Activated naive CD4-positive, alpha-beta T cell (primary cell): ENCODE measurements at places on chromosomes 5 and 9.

DNA sequence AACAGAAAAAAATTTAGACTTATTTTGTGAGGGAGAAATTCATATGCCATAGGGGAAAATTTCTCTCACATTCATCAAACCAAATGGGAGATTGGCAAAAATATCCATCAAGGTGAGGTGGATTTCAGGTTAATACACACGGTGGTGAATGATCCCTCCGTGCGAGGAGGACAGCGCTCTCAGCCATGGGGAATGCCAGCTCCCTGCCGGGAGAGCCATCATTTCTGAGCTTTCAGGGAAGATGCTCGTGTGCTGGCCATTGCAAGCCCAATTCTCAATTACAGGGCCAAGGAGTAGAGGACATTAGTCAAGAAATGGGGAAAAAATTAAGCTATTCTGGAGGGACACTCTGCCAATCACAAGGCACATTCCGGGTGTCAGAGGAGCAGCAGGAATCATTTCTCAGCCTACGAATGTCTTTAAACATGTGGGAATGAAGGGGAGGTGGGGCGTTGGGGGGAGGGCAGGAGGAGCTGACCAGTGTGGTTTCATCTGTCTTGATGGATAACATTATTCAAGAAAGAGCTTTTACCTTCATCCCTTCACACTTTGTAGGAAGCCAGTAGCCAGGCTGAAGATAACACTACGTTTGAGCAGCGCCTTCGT, 165.5 kb downstream of the DAB2IP start:
- no peak for DNase-seq

GRCh38 chr9:87270221-87270847, 227.3 kb upstream of the DAPK1 start:
- DNase-seq: no peak

DNA sequence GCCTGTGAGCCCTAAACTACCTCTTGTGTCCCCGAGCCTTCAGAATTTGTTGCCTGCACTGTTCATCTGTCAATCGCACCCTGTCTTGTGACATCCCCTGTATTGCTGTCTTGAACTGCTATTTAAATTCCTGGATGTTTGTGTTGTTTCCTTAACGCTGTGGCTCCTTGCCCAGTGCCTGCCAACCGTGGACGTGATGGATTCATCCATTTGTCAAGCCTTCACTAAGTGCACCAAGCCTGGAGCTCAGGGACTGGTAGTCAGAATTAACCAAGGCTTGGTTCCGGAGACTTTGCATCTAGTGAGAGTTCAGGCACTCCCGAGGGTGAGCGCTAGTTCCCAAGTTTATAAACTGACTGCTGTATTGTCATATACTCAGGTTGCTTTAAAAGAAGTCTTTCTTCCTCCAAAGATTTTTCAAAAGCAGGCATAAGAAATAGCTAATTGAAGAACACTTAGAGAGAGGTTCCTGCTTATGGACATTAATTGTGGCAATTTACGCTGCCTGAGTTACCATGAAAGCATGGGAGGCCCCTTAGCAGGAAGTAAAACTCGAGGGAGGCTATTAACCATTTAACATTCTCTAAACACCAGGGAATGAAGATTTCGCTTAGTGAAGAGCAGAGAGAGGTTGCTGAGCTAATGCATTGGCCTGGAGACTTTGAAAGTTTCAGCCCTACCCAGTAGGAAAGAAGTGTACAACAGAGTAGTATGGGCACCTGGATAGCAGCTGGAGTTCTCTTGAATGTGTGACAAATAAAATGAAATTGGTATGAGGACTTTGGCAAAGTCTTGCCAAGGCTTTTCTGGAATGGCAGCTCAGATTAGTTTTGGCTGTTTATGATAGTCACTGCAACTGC, 29.0 kb downstream of the RGS3 start:
- DNase-seq: no peak

DNA sequence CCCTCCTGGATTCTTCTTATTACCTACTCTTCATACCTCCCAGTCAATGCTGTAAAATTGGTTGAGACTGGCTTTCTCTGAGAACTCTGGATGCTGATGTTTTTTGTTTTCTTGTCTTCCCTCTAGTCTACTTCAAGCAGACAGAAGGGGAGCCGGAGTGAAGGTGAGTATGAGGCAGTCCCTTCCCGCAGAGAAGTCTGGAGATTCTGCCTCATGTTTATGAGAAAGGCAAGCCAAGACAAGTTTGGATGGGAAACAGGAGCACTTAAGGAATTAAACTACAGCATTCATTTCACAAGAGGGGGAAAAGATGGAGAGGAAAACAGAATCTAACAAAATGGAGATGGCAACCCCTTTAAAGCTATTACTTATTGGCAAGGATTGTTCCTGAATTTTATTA, 246.1 kb downstream of the TRIM32 start:
- no peak for DNase-seq

DNA sequence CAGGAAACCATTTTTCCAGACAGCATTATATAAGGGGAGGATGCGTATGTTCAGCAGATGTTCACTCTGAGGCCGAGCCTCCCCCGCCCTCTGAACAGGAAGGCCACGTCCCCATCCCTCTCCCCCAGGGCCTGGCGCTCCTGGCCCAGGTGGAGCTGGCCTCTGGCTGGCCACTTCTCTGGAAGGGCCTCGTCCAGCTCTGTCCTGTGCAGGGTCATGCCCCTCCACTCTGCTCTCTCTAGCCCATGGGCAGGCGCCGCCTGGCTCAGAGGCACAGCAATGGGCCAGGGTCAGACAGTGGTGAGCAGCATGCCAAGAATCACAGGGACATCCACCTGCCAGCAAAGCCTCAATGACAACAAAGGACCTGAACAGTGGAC, 34.2 kb downstream of the ADAMTS2 start:
- DNase-seq: no peak

DNA sequence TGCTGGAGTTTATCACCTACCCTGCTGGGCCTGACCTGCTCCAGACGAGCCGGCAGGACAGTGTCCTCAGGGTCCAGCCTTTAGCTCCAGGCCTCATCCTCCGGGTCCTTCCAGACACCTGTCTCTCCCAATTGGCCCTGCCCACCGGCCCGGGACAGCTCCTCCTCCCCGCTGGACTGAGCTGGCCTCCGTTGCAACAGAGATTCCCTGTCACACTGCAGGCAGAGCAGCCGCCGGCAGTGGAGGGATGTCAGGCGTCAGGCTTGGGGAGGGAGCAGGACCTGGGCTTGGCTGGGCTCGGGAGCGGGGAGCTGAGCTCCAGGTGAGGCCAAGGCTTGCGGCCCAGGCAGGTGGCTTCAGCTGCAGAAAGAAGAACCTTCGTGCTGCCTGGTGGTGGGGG, 1.7 kb downstream of the KCNT1 start:
- no peak for DNase-seq

DNA sequence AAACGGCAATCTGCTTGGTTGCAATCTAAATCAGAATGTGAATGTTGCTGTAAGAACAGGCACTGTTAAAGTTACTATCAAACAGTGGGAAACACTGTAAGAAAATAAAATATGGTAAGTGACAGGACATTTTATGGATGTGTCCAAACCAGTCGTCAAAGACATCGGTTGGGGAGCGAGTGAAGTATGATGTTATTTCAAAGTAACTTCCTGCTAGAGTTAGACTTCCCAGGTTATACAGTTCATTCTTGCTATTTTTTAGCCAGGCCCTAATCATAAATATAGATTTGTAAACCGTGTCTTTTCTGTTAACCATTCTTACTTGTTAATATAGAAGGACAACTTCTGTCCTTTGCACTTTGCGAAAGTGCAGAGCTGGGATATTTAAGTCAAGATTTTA, 30.2 kb downstream of the LIX1 start:
- no peak for DNase-seq

- DNase-seq: no peak
These were observed 436.0 kb downstream of the ZNF608 start for GRCh38 chr5:124310453-124310852.

- no peak for DNase-seq
These were observed 6.2 kb downstream of the EXOC3 start for GRCh38 chr5:449151-449550.

GRCh38 chr5:35319333-35320002, 89.2 kb upstream of the PRLR start:
- DNase-seq: no peak

DNA sequence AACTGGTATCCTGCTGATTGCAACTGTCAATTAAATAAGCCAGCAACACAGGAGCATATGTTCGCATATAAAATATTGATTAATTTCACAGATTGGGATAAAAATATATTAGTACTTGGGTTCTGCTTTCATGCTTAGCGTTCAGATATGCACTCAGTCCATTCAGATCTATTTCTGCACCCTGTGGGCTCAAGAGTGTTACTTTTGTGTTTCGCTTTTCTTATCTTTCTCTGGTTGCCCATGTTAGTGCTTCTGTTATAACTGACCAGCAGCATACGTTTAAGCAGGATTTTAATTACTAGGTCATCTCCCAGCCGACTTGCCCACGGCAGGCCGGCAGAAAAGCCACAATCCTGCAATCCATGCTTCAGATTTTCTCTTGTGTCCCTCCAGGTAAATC, 289.1 kb downstream of the EBF1 start:
- DNase-seq: no peak

GRCh38 chr9:128162215-128163026, 2.4 kb downstream of the BBLN start:
- no peak for DNase-seq

- DNase-seq: no peak
These were observed 372.2 kb downstream of the TMEM232 start for GRCh38 chr5:110354311-110354710.

DNA sequence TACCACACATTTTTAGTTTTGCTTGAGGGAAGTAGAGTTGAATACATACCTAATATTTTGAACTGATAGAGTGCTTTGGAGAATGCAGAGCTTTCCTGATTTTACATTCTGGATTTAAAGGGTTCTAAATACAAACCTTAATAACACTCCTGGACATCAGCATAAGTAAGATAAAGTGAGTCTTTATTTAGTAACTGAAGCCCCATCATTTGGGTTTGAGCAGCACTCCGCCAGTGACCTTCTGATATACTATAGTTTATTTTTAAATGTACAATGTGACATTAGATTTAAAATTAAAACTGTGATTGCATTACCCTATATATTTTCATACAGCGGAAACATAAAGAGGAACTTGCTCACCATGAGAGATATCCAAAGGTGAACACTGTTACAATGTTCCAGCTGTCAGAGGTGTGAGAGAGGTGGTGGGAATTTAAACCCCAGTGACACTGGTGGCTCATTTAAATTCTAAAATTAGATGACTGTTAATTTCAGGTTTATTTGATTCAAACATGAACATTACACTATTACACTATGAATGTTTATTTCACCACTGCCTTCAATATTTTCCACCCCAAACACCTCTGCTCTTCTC, 203.0 kb upstream of the PCSK5 start:
- DNase-seq: no peak

- no peak for DNase-seq
These were observed 532.4 kb downstream of the DNAH5 start for GRCh38 chr5:13412040-13412595.

DNA sequence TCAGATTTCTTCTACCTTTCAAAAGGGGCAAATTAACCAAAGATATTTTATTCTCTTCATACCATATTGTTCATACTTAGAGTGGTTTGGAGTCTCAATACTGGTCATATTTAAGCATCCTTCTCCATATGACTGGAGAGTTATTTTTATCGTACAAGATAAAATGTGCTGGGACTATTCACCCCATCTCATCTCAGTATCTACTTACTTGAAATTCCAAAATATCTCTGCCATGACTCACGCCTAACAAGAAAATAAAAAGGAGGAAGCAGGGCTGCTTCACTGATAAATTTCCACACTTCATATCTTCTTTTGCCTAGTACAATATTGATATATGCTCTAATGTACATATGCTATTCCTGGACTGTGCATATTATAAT, 277.9 kb upstream of the CDH9 start:
- DNase-seq: no peak

DNA sequence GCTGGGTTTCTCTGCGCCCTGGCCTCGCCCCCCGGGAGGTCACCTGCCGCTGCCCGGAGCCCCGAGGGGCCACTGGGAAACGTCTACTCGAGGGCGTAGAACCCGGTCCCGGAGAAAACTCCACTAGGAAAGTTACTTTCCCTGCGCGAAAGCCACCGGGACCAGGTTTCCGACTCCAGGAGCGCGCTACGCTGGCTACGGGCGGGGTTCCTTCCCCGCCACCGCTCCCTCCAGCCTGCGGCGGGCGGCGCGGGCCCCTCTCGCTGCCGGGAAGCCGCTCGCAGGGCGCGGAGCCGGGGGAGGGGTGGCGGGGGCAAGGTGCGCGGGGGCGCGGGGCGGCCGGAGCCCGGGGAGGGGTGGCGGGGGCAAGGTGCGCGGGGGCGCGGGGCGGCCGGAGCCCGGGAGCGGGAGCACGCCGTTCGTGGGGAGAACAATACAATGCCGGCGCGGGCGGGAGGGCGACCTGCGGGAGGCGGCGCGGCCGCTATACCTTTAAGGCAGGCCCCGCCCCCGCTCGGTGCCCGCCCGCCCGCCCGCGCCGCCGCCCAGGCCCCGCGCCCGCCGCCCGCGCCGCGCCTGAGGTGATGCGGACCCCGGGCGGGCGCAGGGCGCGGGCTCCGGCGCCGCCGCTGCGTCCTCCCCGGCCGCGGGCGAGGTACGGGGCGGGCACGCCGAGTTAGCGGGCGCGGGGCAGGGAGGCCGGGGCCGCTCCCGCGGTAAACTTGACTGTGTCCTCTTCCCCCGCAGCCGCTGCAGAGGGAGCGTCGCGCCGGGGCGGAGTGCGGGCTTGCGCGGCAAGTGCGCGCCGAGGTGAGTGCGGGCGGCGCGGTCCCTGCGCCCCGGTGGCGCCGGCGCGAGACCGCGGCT, 278.1 kb downstream of the AOPEP start:
- no peak for DNase-seq

GRCh38 chr5:102539996-102540728, 41.4 kb upstream of the SLCO6A1 start:
- DNase-seq: no peak

DNA sequence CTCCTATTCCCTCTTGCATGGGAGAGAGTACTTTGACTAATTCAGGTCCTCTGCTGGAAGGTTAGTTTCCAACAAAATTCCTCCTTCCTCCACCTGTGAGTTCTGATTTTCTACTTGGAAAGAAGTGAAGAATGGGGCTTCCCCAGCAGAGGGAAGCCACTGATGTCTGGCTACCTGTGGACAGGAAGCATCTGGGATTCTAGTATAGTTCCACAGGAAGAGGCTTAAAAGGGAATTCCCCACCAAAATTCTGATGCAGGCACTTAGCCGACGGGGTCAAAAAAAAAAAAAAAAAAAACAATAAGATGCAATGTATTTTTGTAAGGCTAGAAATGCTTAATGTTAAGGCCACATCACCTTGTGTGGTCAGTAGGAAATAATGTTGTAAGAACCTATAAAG, 33.4 kb downstream of the PCDHGC5 start:
- DNase-seq: no peak

GRCh38 chr9:110579034-110579861, at the start of gene SVEP1:
SVEP1 (minus strand) TSS chr9:110579741; CDS start chr9:110579543, 198 bp downstream.
- no peak for DNase-seq

GRCh38 chr9:5361326-5362010, 21.8 kb upstream of the RLN1 start:
- DNase-seq: no peak

- no peak for DNase-seq
These were observed 11.6 kb upstream of the ANXA2R start for GRCh38 chr5:43051684-43052083.
